Activated naive CD4-positive, alpha-beta T cell treated with anti-CD3 and anti-CD28 coated beads, Interleukin-2, amount 50 U/mL, for 72 hours (primary cell): ENCODE measurements at places on chromosomes 7 and 10.

DNA sequence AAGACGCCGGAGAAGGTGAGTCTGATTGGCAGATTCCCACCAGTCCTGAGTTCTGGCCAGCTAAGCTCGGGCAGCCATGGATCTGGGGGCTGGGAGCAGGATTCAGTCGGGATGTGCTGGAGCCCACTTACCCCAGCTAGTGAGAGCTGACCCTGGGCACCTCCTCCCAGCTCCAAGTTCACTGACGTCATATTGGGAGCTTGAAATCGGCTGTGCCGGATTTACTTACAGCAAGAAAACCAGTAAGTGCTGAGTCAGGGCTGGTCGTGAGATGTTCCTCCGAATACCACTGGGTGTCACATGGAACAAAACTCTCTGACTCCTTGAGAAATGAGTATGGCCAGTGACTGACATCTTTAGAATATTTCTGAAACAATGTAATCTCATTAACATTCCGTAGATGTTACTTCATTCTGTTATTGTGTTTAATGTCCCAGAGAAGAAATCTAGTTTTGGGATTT lies 621.2 kb downstream of the SDK1 start:
- no peak for DNase-seq

DNA sequence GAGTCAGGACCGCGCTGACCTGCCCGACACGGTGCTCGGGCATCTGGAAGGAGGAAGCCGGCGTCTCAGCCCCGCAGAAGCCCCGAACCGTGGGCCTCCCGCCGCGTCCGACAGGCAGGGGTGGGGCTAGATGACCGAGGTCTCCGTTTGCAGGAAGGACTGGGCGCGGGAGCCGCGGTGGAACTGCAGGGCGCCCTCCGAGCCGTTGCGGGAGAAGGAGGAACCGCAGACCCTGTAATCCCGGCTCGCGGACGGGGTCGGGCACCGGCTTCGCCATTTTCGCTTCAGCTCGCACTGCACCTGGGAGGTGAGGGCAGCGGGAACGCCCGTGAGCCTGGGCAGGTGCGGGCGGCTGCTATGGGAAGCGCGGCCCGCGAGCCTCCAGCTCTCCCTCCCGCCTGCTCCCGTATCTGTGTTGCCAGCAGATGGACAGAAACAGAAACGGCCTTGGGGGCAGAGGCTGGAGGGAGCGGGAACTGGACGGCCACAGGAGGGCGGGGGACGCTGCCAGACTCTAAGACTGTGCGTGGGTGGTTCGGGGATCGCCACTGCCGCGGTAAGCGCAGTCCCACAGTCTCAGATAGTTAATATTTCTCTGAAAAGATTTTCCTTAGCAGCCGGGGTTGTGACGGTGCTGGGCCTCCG lies 114.1 kb downstream of the VIPR2 start:
- DNase-seq: peak; percentile 53

DNA sequence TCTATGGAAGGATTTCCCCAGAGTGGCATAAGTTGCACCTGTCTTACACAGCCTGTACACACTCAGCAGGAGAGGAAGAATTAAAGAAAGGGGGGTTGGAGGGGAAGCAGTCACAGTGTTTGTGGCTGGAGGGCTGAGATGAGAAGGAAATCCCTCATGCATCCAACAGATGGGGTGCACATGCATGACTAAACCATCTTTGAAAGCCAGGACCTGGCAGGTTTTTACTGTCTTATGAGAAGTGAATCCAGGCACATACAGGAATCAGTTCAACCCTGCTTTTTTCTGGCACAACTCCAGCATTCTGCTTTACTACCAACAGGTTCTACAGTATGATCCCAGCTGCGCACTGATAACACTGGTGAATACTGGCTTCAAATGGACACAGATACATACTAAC lies 107.7 kb downstream of the CACNA2D1 start:
- DNase-seq: no peak

DNA sequence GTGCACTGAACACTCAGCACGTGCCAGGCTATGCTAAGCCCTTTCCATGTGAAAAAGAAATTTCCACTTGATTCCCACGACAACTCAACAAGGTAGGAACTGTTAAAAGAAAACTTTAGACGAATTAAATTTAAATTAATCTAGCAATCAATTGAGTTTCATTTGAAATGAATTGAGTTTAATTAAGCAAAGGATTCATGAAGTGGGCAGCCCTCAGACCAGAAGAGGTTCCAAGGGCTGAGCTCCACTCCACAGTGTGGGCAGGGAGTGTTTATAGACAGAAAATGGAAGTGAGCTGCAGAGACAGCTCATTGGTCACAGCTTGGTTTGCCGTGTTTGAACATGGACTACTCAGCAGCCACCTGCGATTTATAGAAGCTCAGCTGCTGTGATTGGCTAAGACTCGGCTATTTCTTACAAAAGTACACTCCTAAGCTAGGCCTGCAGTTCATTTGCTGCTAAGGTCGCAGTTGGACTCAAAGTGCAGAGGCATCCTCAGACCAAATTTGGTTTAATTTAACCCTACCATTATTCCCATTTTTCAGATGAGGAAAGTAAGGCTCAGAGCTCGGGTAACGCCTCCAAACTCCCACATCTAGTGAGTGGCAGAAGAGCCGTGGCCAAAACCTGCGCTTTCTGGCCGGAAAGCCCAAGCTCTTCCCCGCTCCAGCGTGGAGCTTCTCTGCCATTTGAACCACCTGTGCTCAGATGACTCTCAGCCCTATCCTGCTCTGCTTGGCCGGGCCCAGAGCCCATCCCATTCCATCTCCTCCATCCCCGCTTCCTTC lies 24.9 kb downstream of the CALML3 start:
- no peak for DNase-seq

GRCh38 chr7:64887756-64888508 lies 15.1 kb upstream of the ZNF273 start:
- no peak for DNase-seq

GRCh38 chr10:116748041-116748440 lies 5.7 kb upstream of the HSPA12A start:
- DNase-seq: no peak

DNA sequence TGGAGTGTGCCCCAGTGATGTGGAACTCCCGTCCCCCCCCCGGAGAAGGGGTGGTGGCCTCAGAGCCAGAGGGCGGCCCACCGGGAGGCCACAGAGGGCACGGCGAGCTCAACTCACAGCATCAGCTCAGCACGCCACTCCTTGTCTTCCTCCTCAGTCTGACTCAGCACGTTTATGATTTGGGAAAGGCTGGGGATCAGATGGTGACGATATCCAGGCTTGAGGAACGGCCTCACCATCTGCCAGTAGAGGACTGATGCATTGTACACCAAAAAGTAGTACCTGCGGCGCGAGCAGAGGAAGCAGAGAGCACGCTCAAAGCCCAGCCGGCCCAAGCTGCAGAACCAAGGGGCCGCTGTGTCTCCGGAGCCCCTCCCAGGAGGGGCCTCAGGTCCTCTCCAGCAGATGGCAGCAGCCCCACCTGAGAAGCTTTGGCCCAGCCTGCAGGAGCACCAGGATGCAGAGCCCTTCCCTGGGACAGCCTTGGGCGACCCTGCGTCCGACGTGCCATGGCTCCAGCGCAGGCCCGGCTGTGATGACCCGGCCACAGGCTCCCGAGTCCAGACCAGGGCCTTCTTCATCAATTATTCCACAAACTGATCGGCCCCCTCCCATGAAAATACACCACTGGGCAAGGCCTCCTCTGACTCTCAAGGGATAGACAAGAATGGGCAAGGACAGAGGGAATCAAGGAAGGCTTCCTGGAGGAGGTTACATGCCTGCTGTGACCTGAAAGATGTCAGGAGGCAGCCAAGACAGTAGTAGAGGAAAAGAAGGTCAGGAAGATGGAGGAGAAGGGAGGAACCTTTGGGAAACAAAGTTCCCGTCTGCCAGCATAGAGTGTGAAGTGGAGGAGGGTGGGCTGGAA lies 3.7 kb downstream of the CFAP46 start:
- DNase-seq: peak; percentile 47

GRCh38 chr7:144723301-144723700 lies 112.6 kb downstream of the TPK1 start:
- DNase-seq: no peak

- DNase-seq: no peak
Measured at GRCh38 chr10:69973678-69974077, 79.0 kb upstream of the MACROH2A2 start.

- no peak for DNase-seq
Measured at GRCh38 chr10:97687785-97688781, 1.0 kb upstream of the AVPI1 start.
